GOT3 (cell line): ENCODE measurements at places on chromosomes 11 and 22.

GRCh38 chr22:41234815-41235695, 5.7 kb downstream of the CHADL start:
- DNase-seq, result no peak

GRCh38 chr11:37451903-37452302, 853.9 kb upstream of the RAG2 start:
- no peak for DNase-seq

- no peak for DNase-seq
Measured at GRCh38 chr22:31393893-31394292, 5.5 kb upstream of the DRG1 start.

DNA sequence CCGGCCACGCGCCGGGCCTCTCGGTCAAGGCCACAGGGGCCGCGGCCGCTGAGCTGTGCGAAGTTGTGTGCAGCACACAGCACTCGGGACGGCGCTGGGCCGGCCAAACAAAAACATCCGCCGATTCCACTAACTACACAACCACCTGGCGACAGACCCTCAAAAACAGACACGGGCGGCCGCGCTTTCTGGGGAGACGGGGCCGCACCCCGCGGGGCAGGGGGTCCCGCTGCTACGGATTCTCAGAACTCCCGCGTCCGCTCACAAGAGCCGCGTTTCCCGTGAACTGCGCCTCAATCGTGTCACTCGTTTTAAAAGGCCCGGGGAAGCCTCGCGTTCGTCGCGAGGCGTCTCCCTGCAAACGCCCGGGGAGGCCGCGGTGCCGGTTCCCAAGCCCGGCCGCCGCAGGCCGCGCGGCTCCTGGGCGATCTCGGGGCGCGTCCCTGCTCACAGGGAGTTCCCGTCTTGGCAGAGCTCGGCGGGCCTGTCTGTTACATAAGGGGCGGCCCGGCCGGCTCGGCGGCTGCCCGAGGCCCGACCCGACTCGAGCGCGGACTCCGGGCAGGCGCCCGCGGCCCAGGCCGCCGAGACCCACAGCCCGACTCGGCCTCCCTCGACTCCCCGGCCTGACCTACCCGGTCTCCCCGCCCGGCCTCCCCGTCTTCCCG, 936 bp downstream of the BRD1 start:
- DNase-seq, result no peak

- no peak for DNase-seq
Measured at GRCh38 chr11:98296091-98296880, 724.5 kb upstream of the CNTN5 start.

DNA sequence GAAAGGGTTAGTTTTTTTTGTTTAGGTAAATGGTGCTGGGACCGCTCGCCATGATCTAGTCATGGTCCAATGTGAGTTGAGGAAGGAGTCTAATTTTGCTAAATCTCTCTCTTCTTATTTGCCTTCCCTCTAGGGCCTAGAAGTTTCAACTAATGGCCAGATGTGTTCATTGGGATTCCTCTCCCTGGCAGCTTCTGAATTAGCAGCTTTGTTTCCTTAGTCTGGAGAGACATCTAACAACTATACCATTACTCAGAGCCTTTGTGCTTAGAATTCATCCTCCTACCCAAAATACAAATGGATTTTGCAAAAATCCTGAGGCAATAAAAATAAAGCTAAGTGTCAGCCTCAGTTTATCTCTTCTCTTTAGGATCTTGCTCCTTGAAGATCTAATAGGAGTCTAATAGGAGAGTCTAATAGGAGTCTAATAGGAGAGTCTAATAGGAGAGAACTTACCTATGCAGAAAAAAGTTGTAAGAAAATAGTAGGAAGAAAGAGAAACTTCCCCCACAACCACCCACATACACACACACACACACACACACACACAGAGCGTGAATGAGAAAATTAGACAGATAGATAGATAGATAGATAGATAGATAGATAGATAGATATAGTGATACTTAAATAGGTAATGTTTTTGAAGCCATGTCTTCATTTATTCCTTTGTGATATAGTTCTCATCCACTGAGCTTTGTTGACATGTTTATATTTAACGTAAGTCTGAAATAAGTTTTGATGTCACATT, 980.5 kb upstream of the CNTN5 start:
- DNase-seq, result no peak

GRCh38 chr22:46763051-46763705, 728 bp downstream of the TBC1D22A start:
- DNase-seq, result no peak

GRCh38 chr11:78189174-78189724, 530 bp downstream of the USP35 start:
- no peak for DNase-seq

GRCh38 chr11:1340111-1340510, 30.7 kb upstream of the TOLLIP start:
- DNase-seq, result no peak

GRCh38 chr11:11482730-11483129, 129.7 kb upstream of the CSNK2A3 start:
- no peak for DNase-seq

DNA sequence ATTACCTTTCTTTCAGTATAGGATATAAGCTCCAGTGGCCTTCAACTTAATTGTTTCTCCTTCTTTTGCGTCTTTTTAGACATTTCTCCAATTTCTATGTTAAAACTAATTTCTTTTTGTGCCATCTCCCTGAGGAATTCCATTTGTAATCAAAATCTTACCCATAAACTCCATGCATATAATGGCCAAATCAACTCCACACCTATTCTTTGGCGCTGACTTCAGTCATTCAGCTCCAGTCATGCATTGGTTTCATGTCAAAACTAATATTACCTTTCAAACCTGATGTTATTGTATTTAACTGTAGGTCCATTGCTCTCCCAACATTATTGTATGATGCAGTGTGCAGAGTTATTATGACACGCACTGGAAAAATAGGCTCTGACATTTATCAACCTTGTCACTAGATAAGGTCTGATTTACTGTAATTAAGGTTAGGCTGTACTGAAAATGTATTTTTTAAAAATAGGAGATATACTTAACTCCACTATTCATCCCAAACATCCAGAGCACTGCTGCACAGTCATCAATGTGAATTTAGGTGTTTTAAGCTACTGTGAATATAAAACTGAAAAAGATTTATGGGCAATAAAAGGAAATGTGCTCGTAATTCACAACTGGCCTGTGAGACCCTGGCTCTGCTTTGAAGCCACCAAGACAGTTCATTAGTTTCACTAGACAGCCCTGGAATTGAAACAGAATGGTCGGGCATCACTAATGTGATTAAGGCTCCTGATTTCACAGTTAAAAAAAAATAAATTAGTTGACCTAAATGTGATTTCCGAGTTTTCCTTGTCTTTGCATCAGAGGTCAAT, 180.6 kb upstream of the GRIA4 start:
- no peak for DNase-seq

- no peak for DNase-seq
Measured at GRCh38 chr11:75557666-75558494, 4.2 kb upstream of the SERPINH1 start.

GRCh38 chr11:1727096-1727690, 23.2 kb downstream of the IFITM10 start:
- no peak for DNase-seq

DNA sequence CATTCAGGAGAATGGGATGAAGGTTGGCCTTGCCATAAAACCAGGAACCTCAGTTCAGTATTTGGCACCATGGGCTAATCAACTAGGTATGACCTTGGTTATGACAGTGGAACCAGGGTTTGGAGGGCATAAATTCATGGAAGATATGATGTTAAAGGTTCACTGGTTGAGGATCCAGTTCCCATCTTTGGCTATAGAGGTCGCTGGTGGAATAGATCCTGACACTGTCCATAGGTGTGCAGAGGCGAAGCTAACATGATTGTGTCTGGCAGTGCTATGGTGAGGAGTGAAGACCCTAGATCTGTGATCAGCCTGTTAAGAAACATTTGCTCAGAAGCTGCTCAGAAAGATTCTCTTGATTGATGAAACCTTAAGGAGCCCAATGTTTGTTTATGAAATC, 5.7 kb downstream of the NF2 start:
- DNase-seq, result no peak

- no peak for DNase-seq
Measured at GRCh38 chr11:117489999-117490679, 162.5 kb downstream of the CEP164 start.

- no peak for DNase-seq
Measured at GRCh38 chr11:35944503-35945136, 758 bp downstream of the LDLRAD3 start.

DNA sequence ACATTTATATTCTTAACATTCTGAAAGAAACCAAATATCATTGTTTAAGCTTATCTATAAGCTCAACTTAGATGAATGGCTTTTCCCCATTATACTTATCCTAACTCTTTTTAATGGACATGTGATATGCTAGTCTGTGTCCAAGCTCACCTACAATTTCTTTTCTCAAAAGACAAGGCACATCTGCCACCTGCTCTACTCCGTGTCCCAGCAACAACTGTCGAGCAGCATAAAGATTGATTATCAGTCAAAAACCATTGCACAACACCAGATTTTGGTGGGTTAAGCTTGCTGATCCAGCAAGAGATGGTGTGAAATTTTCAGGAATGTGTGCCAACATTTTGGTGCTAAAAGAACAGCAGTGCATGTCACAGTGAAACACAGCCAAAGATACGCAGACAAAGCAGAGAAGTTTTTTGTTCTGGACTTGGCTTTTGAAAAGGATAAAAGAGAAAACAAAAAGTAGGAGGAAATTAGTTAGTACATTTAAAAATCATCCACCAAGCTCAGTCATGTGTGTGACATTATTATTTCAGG, 65.8 kb downstream of the DCDC1 start:
- DNase-seq, result no peak

DNA sequence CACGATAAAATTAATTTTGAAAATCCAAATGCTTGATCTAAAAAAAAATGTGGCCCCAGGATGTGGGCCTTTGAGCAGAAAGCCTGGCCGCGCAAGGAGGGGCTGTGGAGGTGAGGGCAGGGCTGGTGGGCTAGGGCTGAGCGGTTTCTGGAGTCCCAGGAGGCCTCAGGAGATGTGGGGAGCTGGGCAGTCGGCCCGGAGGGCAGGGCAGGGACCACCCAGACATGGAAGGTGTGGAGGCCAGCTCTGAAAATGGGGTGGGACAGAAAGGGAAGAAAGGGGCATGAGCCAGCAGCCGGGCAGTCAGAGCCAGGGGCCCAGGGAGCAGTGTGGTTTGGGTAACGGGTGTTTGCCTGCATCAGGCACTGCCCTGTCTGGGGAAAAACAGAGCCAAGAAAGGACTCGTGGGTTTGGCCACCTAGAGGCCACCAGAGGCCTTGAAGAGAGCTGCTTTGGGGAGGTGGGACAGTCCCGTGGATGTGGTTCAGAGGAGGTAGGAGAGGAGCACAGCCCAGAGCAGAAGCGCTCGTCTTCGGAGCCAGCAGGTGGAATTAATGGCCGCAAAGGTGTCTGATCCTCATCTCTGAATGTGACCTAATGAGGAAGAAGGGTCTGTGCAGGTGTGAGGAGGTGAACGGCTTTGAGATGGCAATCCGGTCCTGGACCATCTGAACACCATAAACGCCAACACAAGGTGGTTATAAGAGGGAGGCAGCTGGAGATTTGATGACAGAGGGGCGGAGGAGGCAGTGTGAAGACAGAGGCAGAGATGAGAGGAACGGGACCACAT, 50.2 kb downstream of the IGF2 start:
- no peak for DNase-seq

DNA sequence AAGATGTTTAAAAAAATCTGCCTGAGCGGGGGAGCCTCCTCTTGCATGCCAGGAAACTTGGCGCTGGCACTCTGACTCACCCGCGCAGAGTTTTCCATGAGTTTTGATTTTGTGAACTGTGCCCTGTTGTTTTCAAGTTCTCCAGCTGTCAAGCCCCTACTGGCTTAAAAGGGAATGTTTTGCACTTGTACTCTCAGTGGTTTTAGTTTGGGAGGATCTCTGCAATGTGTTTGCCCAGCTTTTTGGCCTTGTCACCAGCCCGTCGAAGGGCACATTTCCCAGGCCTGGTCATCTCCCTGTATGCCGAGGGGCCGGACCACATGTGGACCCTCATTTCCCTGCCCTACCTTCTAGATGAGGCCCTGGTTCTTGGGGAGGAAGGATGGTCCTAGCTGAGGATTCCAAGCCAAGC, 12.2 kb downstream of the MRGPRF start:
- peak; percentile 62 for DNase-seq

DNA sequence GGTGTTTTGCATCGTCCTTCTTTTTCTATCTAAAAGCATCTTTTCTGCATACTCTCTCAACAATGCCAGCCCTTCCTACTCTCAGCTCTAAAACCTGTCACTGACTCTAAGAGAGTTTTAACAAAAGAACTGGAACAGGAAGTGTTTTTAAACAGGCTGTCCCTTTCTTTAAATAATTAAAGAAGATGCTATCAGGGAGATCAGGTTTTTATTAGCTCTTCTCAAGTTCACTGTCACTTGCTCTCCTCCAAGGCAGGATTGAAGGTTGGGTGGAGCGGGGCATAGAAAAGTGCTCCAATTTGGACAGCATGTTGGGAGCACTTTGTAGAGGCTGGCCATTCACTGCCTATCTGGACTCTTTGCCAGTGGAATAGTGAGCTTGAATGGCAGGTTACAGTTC, 56.4 kb upstream of the BARX2 start:
- DNase-seq, result no peak

GRCh38 chr22:37996079-37996478, 11.7 kb upstream of the SOX10 start:
- DNase-seq, result no peak

DNA sequence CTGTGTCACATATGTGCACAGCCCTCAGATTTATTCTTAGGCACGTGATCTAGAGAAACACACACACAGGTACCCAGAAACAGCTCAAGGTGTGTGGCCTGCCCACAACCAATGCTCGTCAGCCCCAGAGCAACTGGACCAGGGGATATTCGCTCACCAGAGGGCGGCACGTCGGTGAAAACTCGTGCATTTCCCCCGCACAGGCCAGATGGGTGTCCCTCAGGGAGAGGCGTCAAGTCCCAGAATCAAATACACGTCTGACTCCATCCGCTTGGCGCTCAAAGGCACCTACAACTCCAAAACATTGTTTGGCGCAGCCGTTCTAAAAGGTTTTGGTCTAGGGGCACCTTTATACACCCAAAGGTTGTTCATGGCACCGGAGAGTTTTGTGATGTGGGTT, 429.0 kb downstream of the BRD1 start:
- no peak for DNase-seq
